ENCODE measurements at places on chromosomes 5 and 9.

- DNase-seq = no peak
These were observed 114.3 kb upstream of the EPB41L4A start for GRCh38 chr5:112533362-112533761.

- DNase-seq = no peak
These were observed 369.9 kb upstream of the FAM174A start for GRCh38 chr5:100165309-100165708.

GRCh38 chr9:127848756-127849504 is 5.5 kb downstream of the ENG start:
- no peak for DNase-seq

DNA sequence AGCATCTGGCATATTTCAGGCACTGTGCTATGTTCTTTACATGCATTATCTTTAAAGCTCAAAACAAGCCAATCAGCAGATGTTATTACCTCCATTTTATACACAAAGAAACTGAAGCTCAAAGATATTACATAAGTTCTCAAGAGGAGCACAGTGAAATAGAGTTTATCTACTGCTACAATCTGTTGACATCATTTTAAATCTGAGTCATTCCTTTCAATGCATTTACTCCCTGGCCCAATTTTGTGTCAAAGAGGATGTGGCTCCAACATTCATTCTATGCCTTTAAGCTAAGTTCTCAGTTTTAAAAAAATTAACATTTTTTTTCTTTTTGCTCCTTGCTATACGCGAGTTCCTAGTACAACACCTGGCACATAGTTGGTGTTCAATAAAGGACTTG is 486.3 kb upstream of the ZNF462 start:
- DNase-seq = no peak

DNA sequence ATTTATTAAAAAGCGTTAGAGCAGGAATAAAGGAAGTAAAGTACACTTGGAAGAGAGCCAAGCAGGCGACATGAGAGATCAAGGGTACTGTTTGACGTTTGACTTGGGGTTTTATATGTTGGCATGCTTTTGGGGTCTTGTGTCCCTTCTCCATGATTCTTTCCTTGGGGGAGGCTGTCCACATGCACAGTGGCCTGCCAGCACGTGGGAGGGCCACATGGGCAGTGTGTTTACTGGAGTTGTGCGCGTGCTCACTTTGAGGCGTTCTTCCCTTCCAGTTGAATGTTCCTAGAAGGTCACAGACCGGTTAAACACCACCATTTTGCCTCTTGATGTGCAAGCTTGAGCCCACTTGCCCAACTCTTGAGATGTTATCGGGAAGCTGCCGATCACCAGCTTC is 49.5 kb upstream of the ICE1 start:
- no peak for DNase-seq

- DNase-seq = peak; percentile 78
These were observed 129.6 kb upstream of the CNTLN start for GRCh38 chr9:17005056-17005823.

- no peak for DNase-seq
These were observed 9.5 kb downstream of the IRX2 start for GRCh38 chr5:2741956-2742355.

DNA sequence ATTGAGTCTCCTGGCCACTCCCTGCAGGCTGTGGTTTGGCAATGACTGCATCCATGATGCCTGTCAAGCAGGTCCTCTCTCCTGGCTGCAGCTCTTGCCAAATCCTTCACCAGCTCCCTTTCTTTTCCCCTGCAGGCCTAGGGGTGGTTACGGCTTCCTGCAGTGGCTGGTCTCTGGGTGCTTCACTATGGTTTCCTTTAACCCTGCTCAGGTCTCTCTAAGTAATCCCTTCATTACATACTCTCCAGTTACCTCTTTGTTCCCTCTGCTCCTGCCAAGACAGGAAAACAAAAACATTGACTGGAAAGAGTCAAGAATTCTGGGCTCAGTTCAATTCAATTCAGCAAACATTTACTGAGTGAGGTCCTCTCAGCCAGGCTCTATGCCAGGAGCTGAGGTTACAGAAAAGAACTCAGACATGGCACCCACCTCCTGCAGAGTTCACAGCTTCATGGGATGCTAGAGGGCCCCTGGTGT is 19.8 kb upstream of the PTPN3 start:
- no peak for DNase-seq

- no peak for DNase-seq
These were observed 70.1 kb upstream of the MEF2C start for GRCh38 chr5:88952996-88953643.

DNA sequence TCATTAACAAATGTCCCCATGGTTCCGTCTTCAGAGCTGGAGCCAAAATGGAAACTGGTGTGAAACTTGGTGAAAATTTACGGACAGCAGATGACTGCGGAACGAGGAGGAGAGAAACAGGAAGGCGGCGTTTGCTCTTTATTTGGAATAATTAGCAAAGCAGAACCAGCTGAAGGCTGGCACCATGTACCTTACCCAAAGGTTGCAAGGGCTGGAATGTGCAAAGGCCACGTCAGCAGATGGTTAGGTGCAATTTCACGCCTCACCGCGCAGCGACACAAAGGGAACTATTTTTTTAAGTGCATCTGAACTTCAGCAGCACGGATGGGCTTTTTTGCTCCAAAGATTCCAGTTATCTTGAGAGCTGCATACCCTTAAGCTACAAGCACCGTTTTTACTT is 127.4 kb downstream of the COL23A1 start:
- DNase-seq = peak; percentile 33

DNA sequence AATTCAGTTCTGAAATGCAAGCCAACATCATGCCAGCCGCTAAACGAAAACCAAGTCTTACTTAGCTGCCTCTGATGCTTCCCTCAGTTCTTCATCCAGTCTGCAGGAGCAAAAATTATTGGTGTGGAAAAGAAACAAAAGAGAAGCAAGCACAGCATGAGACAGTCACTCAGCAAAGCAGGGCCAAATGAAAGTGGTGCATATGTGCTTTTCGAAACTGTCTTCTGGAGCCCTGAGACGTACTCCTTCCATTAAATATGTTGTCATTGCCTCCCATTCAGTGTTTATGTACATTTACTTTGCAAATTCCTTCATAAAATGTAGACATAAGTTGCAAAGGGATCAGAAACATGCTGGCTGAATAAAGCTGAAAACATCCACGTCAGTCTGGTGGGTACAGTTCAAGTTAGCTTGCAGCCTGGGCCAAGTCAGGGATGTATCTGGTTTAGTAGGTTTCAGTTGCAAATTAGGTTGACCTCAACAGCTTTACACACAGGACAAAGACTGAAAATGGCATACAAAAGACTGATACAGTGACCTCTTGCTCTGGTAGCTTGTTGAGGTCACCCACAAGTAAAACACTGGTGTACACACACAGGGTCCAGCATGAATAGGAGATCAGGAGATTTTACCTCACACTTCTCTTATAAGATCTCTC is 139.7 kb upstream of the PCA3 start:
- DNase-seq = no peak

- no peak for DNase-seq
These were observed 585.9 kb downstream of the TLR4 start for GRCh38 chr9:118290116-118290515.

DNA sequence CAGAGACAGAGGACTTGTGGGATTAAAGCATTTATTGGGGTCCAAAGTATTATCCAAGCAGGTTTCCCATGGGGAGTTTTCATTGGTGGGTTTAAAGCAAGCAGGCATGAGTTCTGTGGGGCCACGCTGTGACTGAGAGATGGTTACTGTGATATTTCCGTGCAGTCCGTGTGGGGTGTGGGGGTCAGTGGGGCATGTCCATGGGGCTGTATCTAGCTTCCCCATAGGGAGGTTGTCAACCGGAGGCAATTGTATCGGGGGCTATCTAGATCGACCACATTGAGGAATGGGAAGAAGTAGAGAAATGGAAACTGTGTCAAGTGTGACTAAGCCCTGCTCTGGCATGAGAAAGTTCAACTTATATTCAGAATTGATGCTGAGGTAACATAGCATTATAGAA is 7.1 kb upstream of the RPS23 start:
- DNase-seq = no peak

GRCh38 chr9:136776947-136777346 is 12.6 kb upstream of the LCN15 start:
- DNase-seq = no peak

DNA sequence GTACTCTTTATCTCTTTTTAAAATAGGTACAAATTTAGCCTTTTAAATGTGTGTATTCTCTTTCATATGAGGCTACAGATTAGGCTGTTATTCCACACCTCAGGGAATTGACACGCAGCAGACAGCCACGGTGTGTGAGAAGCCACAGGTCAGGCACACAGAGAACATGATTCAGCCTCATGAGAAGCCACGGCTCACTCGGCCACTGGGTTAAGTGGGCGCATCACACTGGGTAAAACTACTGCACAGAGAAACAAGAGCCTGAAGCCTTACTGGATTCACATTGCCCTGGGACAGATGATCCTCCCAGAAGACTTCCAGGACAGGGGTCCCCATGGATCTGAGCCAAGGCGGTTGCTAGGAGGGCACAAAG is 28.2 kb downstream of the LPCAT1 start:
- no peak for DNase-seq

DNA sequence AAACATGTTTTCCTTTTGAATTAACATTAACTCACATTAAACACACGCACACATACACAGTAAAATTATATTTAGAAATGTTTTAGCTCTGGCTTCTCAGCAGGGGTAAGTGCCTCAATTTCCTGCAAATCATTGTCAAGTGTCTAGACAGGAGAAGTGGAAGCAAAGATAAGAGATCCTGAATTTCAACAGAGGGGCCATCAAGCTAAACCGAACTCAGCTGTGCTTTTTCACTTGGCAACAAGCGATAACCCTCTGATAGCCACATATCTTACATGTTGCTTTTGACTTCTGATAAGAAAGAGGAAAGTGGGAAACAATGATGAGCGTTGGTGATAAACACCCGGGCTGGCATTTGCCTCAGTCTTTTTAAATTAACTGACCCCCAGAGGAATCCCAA is 79.7 kb upstream of the SPDL1 start:
- no peak for DNase-seq

DNA sequence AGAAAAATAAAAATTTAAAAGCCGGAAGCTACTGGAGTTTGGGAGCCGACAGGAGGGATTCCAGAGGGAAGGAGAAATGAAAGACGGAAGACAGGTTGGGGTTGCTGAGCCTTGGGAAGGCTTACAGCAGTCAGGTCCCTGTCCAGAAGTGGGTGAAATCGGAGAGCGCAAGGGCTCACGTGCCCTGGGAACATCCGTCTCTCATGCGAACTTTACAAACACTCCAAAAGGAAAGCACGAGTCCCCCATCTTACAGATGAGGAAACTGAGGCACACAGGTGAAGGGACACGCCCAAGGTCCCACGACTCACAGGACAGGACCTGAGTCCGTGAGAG is 347 bp upstream of the OLFML2A start:
- no peak for DNase-seq

GRCh38 chr5:10671041-10672008 is 89.7 kb downstream of the DAP start:
- no peak for DNase-seq

DNA sequence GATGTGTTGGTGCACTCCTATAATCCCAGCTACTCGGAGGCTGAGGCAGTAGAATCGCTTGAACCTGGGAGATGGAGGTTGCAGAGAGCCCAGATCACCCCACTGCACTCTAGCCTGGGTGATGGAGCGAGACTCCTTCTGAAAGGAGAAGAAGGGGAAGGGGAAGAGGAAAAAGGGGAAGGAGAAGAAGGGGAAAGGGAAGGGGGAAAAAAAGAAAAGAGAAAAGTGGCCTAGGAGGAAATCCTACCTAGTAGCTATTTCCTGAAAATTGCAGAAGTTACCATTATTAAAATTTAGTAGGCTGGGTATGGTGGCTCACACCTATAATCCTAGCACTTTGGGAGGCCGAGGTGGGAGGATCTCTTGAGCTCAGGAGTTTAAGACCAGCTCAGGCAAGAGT is 67.4 kb downstream of the ARRDC3 start:
- no peak for DNase-seq

DNA sequence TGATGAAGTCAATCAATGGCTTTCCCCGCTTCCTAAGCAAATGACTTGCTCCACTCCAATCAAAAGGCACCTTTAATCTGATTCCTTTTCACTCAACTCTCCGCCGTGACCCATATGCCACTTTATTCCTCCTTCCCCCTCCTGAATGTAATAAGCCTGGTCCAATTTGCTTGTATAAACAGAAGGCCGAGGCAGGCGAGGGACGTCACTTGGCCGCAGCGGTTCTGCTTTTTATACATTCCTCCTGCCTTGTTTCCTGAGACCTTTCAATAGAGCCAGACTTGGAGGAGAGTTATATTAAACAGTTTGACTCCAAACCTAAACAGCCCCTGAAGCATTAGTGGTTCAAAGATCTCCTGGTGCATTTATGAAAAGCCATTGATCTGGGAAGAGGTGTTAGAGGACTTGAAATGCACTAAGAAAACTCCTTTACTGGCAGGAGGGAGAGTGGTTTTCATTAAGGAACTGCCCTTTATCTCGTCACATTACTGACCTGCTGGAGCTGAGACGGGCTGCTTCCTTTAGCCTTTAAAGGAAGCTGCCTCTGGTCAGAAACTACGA is 273.4 kb downstream of the SLIT3 start:
- no peak for DNase-seq

- peak; percentile 31 for DNase-seq
These were observed 124.8 kb downstream of the RANBP17 start for GRCh38 chr5:170986598-170986997.

- DNase-seq = no peak
These were observed 159.8 kb downstream of the COL23A1 start for GRCh38 chr5:178430186-178431062.

DNA sequence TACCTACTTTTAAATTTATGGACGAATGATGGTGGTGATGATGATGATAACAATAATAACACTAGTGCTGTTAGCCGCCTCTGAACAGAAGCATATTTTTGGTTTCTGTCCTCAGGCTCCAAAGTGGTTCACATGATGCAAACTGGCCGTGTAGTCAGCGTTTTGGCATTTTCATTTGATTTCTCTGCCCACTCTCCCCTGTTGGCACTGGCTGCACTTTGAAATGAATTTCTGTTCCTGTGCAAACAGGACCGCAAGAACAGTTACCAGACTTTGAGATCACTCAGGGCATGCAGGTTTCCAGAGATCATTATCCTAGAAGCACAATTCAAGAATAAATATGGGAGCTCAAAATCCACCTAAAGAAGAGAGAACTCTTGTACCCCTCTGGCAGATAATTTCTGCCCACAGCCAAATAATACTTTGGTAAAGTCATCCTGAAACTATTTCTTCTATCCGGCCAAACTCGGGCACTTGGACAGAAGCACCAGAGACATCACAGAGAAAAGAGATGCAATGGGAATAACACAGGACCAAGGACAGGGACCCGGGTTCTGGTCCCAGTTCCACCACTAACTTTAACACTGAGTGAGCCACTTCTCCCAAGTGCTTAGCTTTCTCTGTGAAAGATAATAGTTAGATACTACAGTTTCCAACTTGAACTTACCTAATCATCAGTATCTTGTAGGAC is 201.7 kb upstream of the PTGER4 start:
- peak; percentile 36 for DNase-seq

DNA sequence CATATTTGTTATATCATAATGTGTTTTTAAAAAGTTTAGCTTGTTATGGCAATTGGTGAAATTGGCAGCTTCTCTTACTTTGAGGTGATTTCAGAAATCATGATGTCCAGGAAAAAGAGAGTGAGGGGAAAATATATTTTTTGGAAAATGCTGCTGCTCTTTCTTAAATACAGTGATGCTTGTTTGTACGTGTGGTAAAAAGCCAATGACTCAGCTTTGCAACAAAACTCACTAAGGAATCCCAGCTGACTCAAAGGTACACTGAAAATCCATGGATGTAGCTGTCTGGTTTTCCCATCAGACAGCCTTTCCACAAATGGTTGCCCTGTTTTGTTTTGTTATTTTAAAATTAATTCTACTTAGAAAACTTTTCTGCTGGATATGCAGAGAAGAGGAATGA is 306.4 kb upstream of the PAPPA start:
- peak; percentile 67 for DNase-seq
